ENCODE measurements at places on chromosomes 11 and 22.
A peak's percentile ranks its signal among the peaks of the same experiment; 100 is the strongest.

GRCh38 chr11:16935518-16936302, 78.5 kb downstream of the PLEKHA7 start:
- no peak for DNase-seq

- DNase-seq: no peak
Measured at GRCh38 chr11:94856443-94856842, 88.3 kb downstream of the AMOTL1 start.

- DNase-seq: no peak
Measured at GRCh38 chr22:39927544-39927943, 26.7 kb downstream of the GRAP2 start.

DNA sequence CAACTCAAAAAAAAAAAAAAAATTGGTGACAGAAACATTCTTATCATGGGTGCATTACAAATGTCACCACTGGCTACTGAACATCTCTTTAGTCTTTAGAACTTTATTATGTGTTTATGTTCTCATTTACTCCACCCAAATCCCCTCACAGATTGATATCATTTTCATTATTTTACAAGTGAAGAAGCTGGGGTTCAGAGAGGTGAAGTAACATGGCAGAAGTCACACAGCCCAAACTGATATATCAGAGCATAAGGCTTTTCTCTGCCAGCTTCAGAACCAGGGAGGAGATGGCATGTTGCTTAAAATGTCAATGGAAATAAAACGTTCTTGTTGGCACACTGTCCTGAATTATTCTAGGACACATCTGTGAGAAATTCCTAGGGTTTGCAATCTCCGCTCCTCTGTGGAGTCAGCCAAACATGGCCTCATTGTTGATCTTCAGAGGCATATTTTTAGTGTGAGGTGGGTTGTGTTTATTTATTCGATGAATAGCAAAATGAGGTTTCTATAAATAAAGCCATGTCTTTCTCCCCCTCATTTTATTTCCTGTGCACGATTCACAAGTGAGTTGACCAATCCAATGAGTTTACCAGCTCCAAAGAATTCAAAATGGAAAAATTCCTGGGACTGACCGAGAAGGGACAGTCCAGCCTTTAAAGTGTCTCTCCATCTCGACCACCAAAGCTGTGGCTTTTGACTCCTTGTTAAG, 72.9 kb upstream of the ANO1 start:
- no peak for DNase-seq

- DNase-seq: peak; percentile 83
Measured at GRCh38 chr11:118921929-118922744, 3.6 kb downstream of the BCL9L start.

DNA sequence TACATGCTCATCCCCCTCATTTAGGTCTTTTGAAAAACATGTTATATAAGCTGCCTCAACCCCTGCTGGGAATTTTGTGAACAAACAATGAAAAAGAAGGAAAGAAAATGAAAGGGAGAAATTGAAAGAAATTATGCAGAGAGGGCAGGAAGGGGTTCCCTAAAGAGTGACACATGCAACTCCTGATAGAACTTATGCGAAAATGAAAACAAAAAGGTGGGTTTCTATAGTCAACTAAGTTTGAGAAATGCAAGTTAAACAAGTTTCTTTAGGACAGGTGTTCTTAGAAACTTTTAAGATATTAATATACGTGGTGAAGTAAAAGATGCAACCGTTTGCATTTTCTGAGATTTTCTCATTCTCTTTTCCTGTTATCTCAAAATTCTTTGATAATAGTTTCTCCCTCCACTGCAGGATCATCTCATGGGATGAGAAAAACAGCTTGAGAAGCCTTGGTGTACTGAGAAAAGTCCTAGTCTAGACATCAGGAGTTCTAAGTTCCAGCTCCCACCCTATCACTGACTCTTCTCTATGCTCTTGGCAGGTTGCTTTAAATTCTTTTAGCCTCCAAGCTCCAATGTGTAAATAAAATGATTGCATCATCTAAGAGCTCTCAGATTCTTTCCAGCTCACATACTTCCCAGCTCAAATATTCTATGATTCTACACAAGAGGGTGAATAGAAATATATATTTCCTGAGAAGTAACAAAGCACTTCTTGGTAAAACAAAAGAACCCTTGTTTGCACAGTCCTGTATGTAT, 109.2 kb downstream of the FAM76B start:
- no peak for DNase-seq
